ENCODE measurements at places on chromosomes 6 and 20.

GRCh38 chr20:2114990-2115681, 13.5 kb downstream of the STK35 start:
- no peak for DNase-seq

GRCh38 chr6:31585491-31585890, 586 bp upstream of the LST1 start:
- DNase-seq = no peak

- peak; percentile 58 for DNase-seq
Measured at GRCh38 chr6:47787620-47788497, 6.0 kb downstream of the OPN5 start.

DNA sequence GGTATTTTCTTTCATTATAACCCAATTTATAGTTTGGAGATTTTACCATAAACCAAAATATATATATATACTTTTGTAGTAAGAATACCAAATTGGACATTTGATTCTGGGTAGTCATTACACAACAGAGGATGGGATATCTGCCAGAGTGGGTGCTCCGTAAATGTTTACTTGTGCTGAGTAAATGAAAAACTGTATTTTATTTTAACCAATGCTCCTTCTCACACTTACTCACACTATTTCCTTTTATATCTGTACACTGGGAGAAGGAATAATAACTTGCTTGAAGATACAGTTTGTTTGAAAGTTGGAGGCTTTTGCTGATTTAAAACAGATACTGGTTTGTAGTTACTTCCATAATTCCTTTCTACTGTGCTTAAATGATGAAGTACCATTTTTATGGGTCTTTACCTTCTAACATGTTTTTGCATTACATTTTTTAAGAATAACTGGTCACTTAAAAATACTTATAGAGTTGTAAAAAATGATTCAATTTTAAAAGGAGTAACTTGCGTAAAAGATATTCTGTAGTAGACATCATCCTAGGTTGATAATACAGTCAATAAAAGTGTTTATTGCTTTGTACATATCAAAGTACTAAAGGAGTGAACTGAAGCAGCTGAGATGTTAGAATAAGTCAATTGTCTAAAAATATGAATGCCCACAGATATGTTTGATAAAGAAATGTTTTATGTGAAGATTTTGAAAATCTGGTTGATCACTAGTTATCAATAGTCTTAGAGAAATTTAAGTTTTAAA, 411.7 kb downstream of the UTRN start:
- no peak for DNase-seq

GRCh38 chr6:64290867-64291266, 655.3 kb downstream of the PHF3 start:
- no peak for DNase-seq

GRCh38 chr6:164039954-164040375, 625.4 kb downstream of the QKI start:
- DNase-seq = peak; percentile 38

GRCh38 chr6:139582956-139583355, 208.5 kb upstream of the CITED2 start:
- DNase-seq = no peak

- DNase-seq = no peak
Measured at GRCh38 chr6:82878812-82879211, 186.8 kb downstream of the UBE3D start.

DNA sequence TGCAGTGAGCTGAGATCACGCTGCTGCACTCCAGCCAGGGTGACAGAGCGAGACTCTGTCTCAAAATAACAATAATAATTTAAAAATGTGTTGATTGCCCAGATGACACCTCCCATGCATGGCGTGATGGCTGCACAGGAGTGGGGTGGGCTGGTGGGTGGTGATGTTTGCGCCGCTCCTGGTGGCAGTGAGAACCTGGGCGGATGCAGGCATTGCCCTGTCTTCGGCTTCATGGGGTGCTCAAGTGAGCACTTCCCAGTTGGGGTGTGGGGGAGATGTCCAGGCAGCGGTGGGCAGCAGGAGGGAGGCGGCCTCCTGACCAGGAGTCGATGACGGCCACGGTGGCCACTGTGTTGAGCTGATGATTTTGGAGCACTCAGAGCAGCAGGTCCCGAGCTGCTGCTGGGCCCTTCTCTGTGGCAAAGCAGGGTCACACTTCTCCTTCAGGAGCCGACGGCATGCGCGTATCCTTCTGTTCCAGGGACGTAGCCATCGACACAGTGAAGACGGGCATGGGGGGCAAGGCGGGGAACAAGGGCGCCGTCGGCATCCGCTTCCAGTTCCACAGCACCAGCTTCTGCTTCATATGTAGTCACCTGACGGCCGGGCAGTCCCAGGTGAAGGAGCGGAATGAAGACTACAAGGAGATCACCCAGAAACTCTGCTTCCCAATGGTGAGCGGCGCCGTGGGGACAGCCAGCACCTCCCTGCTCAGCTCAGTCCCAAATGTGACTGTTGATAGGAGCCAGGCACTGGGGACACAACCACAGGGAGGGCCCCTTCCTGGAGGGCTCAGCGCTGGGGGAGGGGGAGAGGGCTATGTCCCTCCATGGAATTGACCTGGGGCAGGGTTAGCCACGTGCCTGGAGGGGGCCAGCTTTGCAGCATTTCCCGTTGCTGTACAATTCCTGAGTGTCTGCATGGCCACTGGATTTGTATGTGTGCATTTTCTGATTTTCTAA, 89.7 kb downstream of the SYNJ2 start:
- DNase-seq = no peak

DNA sequence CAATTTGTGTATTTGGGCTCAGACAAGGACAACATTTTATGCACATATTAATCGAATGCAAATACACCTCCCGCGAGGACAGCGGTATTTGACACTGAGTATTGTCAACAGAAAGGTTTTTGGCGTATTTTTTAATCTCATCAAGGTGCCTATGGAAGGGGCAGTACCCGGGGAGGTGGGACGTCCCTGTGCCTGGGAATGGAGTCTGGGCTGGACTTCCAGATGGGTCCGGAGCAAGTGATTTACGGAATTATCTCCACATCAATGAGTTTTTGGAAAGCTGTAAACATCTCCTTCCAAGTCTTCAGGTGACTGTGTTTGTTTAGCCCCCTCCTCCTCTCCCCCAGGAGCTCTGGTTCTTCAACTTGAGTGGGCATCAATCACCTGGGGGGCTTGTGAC, 39.8 kb downstream of the PRR18 start:
- DNase-seq = no peak

- peak; percentile 57 for DNase-seq
Measured at GRCh38 chr6:99013145-99013544, 65.4 kb upstream of the FBXL4 start.

- no peak for DNase-seq
Measured at GRCh38 chr20:45020236-45020886, 54.0 kb downstream of the STK4 start.

GRCh38 chr20:21512634-21513180, 1.2 kb downstream of the NKX2-2 start:
- DNase-seq = peak; percentile 35

DNA sequence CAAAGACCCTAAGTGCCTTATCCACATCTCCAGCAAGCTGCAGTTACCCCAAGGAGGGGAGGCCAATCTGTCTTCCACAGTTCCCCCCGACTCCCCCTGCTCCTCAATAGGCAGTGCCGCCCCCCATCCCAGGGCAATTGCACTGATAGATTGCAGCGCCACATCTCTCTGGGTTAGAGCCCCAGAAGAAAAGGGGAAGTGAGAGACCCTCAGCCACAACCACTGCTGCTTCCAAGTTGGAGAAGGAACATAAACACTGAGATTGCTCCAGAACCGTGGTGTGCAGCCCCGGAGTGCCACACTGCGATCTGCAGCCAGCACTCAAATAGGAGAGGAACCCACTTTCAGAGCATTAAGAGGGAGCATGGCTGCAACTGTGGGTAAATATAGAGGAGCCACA, 101.5 kb downstream of the RWDD2A start:
- no peak for DNase-seq

- DNase-seq = no peak
Measured at GRCh38 chr6:31767096-31767645, 4.7 kb downstream of the SAPCD1 start.

DNA sequence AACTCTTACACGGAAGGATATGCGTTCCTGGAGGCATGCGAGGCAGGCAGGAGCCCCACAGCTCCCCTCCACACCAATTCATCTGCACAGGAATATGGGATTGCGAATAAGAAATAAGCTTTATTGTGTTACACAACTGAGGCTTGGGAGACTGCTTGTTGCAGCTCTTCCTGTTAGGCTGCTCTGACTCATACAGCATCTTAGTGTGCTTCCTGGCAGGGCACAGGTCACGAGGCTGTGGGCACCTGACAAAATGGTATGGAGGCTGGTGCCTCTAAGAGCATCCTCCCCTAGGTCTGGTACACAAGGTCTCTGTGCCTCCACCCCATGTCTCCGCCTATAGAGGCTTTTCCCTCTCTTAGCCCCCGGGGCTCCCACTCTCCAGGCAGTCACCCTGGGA, 6.8 kb downstream of the SLC22A3 start:
- no peak for DNase-seq

GRCh38 chr6:118401325-118401975, 146.6 kb upstream of the PLN start:
- no peak for DNase-seq

GRCh38 chr6:2029130-2029794, 216.1 kb downstream of the GMDS start:
- DNase-seq = no peak

DNA sequence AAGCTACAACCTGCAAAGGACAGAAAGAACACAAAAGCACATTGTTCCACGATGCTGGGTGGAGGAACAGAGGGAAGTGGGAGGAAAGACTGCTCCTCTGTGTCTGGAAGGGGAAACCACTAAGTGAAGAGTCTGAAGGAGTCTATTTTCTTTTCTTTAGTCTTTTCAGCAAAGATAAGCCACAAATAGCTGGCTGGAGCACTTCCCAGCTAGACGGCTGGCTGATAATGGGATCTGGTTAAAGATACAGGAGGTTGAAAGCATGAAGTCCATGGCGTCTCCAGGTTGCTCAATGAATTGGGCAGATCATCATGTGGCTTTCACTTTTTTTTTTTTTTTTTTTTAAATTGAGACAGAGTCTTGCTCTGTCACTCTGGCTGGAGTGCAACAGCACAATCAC, 154.0 kb upstream of the KCNG1 start:
- no peak for DNase-seq

GRCh38 chr6:100577425-100577824, 112.7 kb upstream of the SIM1 start:
- DNase-seq = no peak

DNA sequence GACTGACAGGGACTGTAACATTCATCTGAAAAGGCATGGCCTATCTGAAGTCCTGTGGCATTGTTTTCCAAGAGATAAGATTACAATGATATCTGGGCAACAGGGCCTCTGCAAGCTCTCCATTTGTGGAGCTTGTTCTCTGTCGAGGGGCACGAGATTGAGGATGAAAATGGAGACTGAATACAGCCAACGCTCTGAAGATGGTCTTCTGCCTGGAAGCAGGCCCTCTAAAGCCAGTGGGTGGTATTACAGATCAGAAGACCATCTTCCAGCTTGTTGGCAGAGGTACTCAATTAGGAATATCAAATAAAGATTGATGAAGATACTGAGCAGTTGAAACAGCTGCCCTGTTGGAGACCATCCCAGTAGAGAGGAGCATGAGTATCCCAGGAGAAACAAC, 288.2 kb downstream of the CENPW start:
- no peak for DNase-seq

GRCh38 chr20:57624124-57624523, 3.9 kb upstream of the ZBP1 start:
- DNase-seq = no peak
